ENCODE measurements at places on chromosomes 5 and 9.
A peak's percentile ranks its signal among the peaks of the same experiment; 100 is the strongest.

DNA sequence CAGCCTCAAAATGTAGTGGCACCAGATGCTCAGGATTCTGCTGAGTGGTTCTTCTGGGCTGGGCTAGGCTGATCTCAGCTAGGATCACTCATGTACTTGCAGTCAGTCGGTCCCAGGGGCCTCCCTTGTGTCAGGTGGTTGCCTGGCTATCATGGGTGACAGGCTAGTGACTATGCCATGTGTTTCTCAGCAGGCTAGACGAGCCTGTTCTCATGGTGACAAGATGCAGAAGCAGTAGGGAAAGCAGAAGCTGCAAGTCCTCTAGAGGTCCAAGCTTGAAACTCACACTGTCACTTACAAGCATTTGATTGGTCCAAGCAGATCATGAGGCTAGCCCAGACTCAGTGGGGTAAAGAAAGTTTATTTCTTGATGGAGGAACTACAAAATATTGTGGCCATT is 15.2 kb upstream of the KCNMB1 start:
- no peak for DNase-seq

DNA sequence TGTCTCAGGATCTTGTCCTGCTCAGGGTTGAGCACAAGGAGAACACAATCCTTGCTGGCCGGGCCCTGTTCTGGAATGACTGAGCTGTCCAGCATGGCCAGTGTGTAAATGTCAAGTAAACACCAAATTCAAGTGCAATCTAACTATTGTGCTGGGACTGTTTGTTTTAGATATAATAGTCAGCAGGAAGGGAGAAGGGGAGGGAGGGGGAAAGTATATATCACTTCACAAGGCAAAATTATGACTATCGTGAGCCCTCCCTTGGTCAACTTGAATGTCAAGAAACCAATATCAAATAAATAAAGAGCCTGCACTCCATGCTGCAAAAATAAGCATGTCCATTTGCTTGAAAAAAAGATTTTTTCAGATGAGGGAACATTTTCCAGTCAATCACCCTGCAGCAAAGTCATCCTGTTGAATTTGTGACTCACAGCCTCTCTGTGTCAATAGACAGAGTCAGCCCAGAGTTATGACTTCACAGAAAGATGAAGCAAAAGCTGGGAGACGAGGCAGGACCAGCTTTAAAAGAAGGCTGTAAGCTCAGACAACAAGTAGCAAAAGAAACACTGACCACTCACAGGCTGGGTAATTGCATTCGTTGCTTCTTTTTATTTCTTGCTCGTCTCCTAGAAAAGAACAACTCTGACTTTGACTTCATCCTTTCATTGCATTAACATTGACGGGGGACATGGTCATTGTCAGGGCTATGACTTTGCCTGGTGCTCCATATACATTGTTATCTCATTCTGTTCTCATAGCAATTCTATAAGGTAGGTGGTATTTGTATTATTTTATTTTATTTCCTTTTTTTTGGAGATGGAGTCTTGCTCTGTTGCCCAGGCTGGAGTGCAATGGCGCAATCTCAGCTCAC is 15.3 kb upstream of the KLF4 start:
- DNase-seq, result peak; percentile 54

- DNase-seq, result no peak
Measured at GRCh38 chr9:133509179-133510083, 15.3 kb downstream of the MYMK start.

DNA sequence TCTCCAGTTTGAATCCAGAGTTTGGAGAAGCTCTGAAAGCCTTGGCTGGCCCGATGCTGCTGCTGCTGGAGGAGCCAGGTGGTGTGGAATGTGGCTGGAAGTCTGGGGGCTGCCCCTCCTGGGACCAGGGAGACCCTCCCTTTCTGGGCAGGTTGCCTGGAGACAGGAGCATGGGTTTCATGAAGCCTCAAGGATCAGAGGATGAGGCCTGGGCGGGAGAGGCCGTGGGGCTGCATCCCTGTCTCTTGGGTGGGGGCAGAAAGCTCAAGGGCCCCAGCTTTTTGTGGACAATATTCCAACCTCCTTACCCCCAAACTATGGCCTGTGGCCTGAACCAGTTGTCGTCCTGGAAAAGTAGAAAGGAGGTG is 10.1 kb downstream of the FGF18 start:
- DNase-seq, result no peak

DNA sequence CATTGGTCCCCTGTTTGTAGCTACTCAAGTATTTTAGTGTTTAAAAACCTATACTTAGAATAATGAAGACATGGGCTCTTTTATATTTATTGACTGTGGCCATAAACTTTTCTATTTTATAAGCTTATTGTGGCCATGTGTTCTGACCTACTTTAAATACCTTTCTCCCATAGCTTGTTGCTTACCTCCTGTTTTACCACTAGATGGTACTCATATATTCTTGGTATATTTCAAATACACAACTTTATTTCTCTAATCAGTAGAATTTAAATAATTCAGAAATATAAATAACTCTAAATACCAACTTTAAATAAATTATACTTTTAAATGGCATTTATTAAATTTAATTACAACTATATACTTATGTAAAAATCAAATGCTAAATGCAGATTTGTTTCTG is 498.0 kb downstream of the PRDM9 start:
- no peak for DNase-seq

GRCh38 chr9:35920051-35920620 is 10.8 kb downstream of the SPAAR start:
- peak; percentile 25 for DNase-seq
